ENCODE measurements at places on chromosomes 3 and 15.
A peak's percentile ranks its signal among the peaks of the same experiment; 100 is the strongest.

- no peak for DNase-seq
These were observed 32.6 kb upstream of the IREB2 start for GRCh38 chr15:78405336-78405924.

- no peak for DNase-seq
These were observed 41.3 kb upstream of the TNFSF10 start for GRCh38 chr3:172564499-172564898.

DNA sequence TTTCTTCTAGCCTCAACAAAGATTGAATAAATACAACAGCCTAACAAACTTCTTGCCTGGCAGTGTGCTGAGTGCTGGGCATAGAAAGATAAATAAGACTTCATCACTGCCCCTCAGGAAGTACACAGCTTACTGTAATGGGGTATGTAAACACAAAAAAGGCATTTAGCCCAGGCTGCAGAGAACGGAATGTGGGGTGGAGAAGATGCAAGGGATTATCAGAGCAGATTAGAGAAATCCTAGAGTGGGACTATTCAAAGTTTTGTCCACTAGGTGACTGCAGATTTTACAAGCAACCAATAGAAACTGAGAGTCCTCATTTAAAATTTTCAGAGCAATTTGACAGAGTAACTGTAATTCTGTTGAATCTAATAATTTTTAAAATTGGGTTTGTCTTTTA lies 35.4 kb upstream of the TSC22D2 start:
- DNase-seq = no peak

DNA sequence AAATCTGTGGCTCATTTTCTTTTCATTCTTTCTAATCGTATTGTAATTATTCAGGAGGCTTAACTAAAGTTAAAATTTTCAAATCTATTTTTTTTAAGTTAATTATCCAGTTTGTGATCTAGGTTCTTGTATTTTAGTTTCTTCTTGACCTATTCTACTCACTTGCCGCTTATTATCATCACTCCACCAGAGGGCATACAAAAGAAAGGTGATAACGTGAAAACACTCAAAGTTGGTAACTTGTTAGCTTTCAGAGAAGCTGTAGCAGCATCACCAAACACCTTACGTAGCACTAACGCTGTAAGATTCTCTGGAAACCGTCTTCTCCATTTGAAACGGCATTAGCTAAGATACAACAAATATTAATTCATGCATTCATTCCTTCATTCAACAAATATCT lies 4.8 kb downstream of the GNB4 start:
- no peak for DNase-seq

DNA sequence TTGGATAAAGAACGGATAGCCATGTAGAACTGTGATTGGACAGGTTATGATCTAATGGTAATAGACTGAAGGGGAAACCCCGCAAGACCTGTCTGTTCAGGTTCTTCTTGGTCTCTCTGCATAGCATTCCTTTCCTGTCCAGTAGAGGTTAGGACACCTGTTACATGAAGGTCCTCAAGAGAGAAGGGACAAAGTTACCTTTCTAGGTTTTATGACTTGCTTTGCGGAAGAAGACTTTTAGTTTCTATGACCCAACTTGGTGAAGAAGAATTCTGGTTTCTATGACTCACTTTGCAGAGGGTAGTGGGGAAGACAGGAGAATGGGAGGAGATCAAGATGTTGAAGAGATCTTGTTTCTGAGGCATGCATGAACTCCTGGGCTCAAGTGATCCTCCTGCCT lies 97.9 kb upstream of the C3orf80 start:
- no peak for DNase-seq

GRCh38 chr3:14317057-14317553 lies 85.3 kb upstream of the SLC6A6 start:
- DNase-seq = peak; percentile 84

GRCh38 chr3:138197524-138197923 lies 10.4 kb downstream of the ARMC8 start:
- DNase-seq = no peak

DNA sequence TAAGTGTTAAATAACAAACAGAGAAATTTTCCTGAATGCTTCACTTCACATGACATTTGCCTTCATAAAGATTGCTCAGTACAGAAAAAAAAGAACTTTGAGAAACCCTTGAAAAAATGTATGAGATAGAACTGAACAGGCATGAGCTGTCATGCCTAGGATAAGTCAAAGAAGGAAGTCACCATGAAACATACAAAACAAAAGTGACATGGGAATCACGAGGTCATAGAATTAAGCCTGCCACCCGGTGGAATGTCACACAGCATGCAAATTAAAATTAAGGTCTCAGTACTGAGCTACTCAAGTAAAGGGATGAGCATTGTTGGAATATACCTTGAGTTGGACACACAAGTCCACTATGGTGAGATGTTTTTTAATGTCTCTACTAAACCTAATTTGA lies 652.5 kb upstream of the NECTIN3 start:
- no peak for DNase-seq

- no peak for DNase-seq
These were observed 33.9 kb downstream of the DENND4A start for GRCh38 chr15:65758242-65758641.

- peak; percentile 38 for DNase-seq
These were observed 508 bp upstream of the SMAD6 start for GRCh38 chr15:66701422-66702034.

DNA sequence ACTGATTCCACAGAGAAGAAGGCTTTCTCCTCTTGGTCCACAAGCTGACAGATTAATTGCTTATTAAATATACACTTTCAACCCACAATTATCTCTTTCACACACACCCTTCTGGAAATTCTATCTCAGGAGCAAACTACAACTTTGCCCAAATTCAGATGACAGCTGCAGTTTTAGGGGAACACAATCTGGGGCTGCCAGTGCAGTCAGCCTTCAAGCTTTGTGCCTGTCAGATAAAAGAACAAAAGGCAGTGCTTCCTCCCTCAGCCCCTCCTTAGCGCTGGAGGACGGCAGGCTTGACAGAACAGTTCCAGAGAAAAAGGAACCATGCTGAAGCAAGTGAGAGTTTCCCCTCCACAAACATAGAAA lies 99.6 kb downstream of the TMCC1 start:
- DNase-seq = no peak

DNA sequence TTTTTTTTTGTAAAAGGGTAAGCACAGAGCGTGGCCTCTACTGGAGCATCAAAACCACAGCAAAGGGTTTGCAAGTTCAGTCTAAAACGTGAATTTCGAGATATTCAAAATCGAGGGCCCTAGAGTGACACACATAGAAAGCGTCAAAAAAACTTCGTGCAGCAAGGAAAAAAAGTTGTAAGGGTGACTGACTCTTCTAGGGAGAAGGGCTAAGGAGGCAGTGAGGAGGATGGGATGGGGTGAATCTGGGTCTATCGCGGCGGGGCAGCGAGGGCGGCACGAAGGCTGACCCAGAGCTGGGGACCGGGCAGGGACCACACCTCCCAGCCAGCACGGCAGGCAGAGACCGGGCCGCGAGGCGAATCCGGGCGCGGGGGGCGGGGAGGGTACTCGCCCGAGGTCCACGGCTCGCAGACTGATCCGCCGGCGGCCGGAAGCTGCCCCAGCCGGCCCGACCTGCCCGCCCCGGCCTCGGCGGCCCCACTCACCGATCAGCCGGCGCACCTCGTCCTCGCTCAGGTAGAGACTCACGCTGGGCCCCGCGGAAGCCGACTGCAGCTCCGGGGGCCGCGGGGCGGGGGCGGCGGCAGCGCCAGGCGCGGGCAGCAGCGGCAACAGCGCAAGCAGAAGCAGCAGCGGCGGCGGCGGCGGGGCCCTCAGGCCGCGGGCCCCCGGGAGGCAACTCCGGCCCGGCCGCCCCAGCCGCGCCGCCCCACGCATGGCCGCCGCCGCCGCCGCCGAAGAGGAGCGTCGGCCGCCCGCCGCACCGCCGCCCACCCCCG lies 533 bp downstream of the RYK start:
- DNase-seq = peak; percentile 77

GRCh38 chr3:188261011-188261410 lies 107.1 kb downstream of the LPP start:
- no peak for DNase-seq

DNA sequence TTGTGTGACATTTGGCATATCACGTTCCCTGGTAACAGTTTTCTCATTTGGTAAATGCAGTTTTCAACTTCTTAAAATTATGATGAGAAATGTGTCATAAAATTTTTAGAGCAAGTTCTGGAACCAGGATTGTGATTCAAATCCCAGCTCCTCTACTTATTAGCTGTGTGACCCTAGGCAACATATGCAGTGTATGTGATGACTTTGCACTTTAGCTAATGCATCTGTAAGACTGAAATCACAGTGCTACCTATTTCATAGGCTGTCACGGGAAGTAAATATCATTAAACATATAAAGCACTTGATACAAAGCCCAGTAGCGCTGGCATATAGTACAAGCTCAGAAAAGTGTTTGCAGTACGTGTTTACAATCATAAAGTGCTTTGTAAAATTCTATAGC lies 419.4 kb downstream of the GRM7 start:
- DNase-seq = no peak

DNA sequence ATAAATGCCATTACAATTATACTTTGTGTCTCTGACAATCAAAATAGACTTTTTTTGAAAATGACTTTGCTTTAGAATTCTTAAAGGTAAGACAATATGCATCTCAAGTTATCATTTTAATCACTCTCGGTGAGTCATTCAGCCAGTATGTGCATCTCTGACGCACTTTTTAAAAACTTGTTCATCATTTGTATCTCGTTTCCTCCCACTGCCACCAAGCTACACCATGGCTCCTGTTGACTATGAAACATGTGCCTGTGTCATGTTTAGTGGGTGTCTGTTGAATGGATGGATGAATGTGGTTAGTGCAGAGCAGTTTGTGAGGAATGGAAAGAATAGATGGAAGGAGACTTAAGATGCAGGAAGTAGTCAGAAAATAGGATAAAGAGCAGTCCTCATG lies 68.6 kb downstream of the ARPP21 start:
- DNase-seq = no peak

GRCh38 chr3:183884097-183884426 lies 618 bp downstream of the PARL start:
- no peak for DNase-seq

GRCh38 chr3:58573640-58574039 lies 3.6 kb downstream of the FAM107A start:
- no peak for DNase-seq

DNA sequence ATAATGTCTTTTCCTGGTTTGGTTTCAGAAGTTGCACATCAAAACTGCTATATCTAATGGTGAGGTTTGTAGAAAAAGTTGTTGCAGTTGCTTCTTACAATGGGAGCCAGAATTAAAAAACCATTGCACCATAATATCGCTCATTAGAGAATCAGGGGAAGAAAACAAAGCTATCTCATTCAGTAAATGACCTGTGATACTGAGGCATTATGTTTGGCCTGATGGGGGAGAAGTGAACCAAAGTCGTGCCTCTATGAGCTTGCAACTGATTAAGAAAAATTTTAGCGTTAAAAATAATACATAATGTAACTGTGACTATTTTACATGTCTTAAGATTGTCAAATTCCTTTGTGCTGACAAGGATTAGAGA lies 60.2 kb upstream of the ARHGEF26 start:
- DNase-seq = no peak

DNA sequence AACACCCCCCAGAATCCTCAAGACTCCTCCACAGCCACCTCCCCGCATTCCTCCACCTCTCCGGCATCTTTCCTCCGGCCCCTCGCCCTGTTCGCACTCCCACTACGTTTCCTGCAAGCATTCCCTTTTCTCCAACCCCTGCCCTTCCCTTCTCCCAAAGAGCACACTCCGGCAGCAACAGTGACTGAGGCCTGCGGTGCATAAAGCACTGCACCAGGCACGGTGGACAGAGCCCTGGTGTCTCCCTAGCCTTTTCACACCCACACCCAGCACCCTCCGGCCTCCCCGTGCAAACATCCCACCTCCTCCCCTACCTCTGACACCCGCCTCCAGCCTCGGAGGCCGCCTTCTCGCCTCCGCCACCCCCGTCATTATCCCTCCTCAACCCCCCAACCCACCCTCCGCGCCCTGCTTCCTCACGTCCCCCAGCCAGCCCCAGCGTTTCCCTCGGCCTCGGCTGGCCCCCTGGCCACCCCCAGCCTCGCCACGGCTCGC lies 577 bp downstream of the ZNF148 start:
- peak; percentile 43 for DNase-seq

DNA sequence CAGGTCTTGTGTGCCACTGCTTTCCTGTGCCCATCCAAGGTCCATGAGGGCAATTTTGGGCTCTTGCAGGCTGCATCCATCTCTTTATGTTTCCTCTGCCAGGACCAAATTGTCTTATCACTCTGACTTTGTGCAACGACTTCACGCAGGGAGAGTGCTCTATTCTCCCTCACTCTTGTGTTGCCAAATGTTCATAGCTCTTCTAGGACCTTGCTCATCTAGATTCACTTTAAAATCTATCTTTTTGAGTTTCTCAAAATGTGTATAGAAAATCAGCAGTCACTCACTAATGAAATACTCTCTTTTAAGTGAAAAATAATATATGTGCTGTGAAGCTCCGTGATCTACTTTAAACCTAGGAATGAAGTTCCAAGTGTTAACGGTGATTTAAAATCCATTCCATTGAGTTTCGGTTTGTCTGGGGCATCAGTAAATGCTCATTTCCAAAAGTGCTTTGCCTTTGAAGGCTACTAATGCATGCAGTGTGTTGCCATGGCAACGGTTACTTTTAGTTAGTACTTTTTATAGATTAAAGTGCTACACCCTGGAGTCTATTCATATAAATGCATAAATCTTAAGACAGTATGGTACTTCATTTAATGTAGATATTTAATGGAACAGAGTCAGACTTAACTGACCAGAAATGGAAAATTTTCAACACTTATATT lies 46.6 kb upstream of the GOLGA8J start:
- no peak for DNase-seq

- DNase-seq = peak; percentile 40
These were observed 30.4 kb downstream of the VGLL3 start for GRCh38 chr3:86960550-86960949.

GRCh38 chr3:153615863-153616262 lies 453.8 kb downstream of the RAP2B start:
- no peak for DNase-seq

DNA sequence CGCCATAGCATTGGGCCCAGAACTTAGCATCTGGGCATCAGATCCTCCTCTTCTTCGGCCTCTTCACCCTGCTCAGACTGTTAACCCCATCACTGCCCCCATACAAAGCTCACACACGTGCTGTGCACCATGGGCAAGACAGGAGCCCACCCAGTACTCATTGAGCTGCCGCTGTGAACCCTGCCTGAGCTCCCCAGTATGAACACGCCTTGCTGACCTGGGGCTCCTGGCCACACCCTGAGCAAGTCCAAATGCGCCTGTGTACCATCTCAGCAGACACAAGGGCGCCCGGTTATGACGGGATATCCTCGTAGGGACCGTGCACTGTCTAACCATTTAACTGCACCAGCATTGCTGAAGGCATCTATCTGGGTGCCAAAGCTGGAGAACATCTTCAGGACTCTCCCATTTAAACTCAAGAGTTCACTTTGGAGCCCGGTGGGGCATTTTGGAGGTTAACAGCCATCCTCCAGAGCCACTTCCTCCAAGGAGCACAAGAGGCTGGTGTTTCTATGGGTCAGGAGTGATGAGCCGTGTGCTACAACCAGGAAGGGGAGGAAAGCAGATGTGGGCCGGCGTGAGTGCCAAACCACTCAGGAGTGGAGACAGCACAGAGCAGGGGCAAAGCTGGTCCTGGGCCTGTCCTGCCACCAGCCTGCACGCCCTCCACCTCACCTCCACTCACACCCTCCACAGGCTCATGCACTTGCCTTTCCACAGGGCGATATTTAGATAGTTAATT lies 12.1 kb downstream of the PRR23E start:
- no peak for DNase-seq
